ENCODE measurements at places on chromosomes 6 and 20. TPM values are rescaled to one million over a fixed set of nuclear protein-coding genes. Genes with fewer than 3 reads are reported as not detected.

SNAI1 gene
- 7.9 TPM for total RNA-seq

GRCh38 chr20:51804754-51805153 lies 2.4 kb upstream of the SALL4 start:
- no peak for DNase-seq

PTCHD4 gene
- total RNA-seq = 3.1 TPM

AKAP12 gene
- total RNA-seq = 218 TPM

HSPA1L gene
- total RNA-seq = 3.0 TPM

DNA sequence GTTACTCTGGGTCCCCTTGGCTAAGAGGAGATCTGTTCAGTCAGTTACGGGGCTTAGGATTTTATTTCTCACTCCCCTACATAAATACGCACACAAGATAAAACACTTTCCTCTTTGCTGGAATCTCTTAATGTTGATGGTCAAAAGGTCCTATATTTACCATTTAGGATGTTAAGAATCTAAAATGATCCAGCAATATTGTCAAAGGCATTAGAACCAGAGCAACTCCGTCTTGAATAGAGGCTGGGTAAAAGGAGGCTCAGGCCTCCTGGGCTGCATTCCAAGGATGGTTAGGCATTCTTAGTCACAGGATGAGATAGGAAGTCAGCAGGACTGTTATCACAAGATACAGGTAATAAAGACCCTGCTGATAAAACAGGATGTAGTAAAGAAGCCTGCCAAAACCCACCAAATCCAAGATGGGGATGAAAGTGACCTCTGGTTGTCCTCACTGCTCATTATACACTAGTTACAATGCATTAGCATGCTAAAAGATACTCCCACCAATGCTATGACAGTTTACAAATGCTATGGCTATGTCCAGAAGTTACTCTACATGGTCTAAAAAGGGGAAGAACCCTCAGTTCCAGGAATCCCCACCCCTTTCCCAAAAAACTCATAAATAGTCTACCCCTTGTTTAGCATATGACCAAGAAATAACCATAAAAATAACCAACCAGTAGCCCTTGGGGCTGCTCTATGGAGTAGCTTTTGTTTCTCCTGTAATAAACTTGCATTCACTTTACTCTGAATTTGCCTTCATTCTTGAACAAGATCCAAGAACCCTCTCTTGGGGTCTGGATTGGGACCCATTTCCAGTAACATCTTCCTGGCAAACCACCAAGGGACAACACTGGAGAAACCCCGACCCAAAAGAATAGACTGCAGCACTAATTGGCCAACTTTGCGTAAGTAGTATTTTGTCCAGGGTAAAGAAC lies 107.5 kb downstream of the DTNBP1 start:
- no peak for DNase-seq

GRCh38 chr6:45001663-45002062 lies 326.5 kb upstream of the RUNX2 start:
- DNase-seq = no peak

- no peak for DNase-seq
Measured at GRCh38 chr6:105740946-105741645, 338.2 kb upstream of the PREP start.

DNA sequence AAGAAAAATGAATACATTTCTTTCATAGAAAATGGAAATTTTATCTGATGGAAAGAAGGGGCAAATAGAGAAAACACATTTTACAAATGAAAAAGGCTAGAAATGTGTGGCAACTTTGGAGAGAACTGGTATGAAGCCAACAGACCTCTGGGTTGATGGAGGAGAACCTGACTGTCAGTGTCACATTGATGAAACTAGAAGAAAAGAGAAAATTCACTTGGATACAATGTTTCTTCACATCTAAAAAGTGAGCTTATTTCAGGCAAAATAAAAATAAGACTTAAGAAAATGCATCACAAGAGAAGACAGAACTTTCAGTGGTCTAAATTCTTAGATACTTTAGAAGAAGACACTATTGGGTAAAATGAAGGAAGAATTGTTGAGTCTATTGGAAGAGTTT lies at the start of gene OR12D2:
Gene OR12D2 (plus strand): TSS at position 301 of the 400 bp plus-strand sequence. CDS start 1,069 bp downstream, outside the sequence.
- no peak for DNase-seq

DNA sequence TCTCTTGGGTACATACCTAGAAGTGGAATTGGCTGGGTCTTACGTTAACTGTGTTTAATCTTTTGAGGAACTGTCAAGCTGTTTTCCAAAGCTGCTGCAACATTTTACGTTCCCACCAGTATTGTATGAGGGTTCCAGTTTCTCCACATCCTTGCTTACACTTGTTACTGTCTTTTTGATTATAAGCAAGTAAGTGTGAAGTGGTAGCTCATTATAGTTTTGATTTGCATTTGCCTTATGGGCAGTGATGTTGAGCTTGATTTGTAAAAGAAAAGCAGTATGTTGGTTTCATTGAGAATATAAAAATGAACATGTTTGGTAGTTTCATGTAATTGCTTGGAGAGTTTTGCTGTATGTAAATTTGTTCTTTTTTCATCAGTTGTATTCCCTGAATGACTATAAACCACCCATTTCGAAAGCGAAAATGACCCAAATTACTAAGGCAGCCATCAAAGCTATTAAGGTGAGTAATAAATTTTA lies 40.4 kb downstream of the SCAF8 start:
- no peak for DNase-seq

Measured in uterus (tissue), 4 donors.